CD4-positive, alpha-beta T cell treated with Interleukin-4 for 1 hour (primary cell): ENCODE measurements at places on chromosomes 4 and X.

GRCh38 chr4:151540728-151541388 lies 131.9 kb downstream of the FHIP1A start:
- no peak for DNase-seq

- no peak for DNase-seq
These were observed 106.6 kb upstream of the PCDH18 start for GRCh38 chr4:137638934-137639333.

DNA sequence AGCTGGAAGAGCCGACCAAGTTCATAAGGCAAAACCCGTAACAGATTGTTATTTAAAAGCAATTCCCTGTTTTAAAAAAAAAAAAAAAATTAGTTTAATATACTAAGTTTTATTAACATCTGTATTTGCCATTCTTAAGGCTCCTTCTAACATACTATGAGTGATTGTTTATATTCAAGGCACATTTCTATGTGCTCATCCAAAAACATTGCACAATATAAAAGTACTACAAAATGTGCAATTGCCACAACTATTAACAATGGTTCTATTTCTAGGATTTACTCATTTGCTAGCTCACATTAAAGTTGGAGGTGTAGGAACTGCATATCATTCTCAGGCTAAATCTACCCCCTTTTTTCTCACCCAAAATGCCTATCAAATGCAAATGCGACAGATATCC lies 46.1 kb downstream of the CNOT6L start:
- DNase-seq: no peak

DNA sequence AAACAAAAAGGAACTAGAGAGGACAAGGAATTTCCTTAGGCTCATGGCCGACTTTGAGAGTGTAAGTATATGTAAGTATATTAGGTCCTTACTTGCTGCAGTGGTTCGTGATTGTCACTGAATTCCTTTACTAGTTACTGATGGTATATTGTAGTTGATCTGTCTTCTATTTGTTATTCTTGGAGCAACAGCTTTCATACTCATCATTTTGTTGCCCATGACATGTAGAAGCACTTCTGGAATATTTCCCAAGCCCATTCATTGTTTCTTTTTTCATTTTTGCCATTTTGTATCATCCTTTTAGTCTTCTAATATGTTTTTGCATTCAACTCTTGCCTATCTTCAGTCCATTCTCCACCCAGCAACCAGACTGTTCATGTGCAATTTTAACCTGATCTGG lies 170.0 kb downstream of the ARHGAP10 start:
- no peak for DNase-seq

- no peak for DNase-seq
These were observed 7.3 kb downstream of the SEC24B start for GRCh38 chr4:109440948-109441347.

DNA sequence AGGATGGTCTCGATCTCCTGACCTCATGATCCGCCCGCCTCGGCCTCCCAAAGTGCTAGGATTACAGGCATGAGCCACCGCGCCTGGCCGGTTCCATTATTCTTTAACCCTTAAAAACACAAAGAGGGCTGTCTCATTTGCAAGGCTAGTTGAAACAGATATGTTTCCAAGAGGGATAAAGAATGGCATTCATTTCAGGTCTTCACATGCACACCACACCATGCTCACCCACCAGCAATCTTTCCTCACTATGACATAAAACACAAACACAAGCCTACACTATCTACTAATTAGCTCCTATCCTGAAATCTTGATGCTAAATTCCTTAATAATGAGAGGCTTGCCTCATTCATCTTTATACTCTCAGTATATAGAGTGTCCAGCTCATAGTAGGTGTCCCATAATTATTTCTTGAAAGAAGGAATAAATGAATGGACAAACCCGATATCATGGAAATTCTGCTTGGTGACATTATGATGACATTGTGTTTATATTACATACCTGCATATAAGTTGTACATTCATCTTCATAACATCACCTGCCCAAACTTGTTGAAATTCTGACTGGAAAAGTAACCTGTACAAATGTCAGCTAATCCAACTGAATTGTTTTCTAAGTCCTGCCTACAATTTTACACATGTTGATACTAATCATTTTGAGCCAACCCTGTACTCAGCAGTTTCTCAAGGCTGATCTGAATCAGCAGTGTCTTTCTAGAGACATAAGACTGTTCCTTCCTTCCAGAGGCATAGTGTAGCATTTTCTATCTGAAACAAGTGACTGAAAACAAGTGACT lies 408.5 kb downstream of the KLHL13 start:
- DNase-seq: no peak

GRCh38 chr4:2812612-2813354 lies 19.9 kb downstream of the SH3BP2 start:
- no peak for DNase-seq

DNA sequence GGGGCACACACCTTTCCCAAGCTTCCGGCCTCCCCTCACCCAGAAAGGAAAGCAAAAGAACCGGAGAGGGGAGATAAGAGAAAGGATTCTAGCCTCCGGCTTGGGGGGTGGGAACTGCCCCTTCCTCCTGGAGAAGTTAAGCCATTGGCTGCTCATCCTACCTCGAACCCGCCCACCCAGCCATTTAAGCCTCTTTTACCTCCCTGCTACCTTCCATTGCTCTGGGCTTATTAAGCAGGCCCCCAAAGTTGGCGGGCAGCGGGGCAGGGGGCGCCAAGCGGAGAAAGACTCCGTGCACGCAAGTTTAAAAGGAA lies 2.3 kb downstream of the MAML3 start:
- DNase-seq: peak; percentile 65

GRCh38 chr4:113547487-113548042 lies 214.0 kb downstream of the CAMK2D start:
- DNase-seq: peak; percentile 93

- no peak for DNase-seq
These were observed 26.2 kb upstream of the ARHGEF6 start for GRCh38 chrX:136806891-136807410.

DNA sequence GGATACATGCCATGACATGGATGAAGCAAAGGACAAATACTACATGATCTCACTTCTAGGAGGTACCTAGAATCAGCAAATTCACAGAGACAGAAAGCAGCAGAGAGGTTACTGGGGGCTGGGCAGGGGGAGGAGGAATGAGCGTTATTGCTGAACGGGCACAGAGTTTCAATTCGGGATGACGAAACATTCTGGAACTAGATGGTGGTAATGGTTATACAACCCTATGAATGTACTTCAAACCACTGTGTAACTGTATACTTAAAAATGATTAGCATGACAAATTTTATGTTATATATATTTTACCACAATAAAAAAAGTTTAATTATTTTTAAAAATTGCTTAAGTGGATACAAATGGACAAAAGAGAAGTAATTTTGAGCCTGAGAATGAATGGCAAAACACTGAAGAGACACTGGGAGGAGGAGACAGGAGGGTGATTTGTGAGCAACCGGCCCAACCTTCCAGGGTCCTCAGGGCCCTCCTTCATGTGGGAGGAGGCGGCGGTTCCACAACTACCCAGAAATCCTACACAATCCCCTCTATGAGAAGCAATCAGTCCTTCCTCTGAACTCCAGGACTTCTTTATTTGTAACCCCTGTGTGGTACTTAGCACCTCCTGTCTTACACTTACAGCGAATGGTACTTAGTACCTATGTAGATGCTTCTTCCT lies 14.1 kb downstream of the ACSL1 start:
- DNase-seq: peak; percentile 51

DNA sequence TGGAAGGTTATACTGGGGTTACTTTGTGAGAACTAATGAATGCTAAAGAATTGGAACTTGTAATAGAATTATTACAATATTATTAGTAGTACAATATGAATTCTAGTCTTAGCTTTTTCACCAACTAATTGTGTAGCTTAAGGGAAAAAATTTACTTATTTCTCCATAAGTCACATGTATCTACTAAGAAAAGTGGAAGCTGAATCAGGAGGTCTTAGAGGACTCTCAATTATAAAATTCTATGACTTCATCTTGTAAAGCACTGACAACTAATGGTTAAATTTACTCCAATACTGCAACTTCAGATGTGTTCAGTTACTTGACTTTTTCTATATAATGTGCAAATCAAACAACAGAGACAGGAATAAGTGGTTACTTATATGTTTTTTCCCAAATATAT lies 899 bp upstream of the TMPRSS11D start:
- DNase-seq: no peak

- DNase-seq: no peak
These were observed 119.2 kb downstream of the RAPGEF2 start for GRCh38 chr4:159222043-159222552.

- DNase-seq: no peak
These were observed 35.9 kb downstream of the AFF1 start for GRCh38 chr4:86970447-86971354.

DNA sequence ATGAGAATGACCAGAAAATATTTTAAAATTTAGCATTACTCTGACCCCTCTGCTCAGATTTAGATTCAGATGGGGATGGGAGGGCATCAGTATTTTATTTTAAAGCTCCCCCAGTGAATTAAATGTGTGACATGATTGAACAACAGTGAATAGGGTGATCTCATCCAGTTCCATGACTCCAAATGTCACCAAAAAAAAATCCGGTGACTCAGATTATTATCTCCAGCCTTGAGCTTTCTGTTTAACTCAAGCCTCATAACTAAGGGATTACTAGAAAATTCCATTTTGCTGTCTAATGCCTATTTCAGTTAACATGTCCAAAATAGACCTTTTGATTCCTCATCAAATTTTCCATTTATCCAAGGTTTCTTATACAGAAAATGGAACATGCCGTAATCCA lies 121.8 kb upstream of the TMEM47 start:
- DNase-seq: no peak

DNA sequence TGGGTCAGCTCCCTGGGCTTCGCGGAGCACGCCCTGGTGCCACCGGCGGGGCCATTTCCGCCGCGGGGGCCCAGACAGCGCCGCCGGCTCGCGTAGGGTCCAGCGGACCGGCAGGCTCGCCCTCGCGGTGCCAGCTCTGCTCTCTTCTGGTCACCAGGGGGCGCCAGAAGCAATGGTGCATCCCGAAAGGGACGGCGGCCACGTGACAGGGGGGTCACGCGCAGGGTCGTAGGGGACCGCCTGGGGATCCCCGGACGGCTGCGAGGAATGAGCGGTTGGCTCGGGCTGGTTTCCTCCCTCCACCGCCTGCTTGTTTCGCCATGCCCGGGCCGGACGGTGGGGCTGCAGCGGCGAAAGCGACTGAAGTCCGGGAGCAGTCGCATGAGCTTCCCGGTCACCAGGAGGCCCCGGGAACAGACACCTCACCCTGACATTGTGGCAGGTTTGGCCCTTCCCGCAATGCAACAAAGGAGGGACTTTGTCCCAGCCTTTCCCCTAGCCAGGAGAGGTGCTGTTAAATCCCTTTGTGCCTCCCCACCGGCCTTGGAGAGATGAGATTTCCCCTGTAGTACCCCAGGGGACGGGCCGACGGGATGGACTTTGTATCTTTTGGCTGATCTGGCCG lies 15.8 kb downstream of the ZCCHC12 start:
- DNase-seq: peak; percentile 46

- DNase-seq: no peak
These were observed 66.1 kb downstream of the DNAAF6 start for GRCh38 chrX:107272431-107272921.

GRCh38 chr4:159652871-159653270 lies 550.0 kb downstream of the RAPGEF2 start:
- DNase-seq: no peak
